ENCODE measurements at places on chromosomes 7 and 10.

DNA sequence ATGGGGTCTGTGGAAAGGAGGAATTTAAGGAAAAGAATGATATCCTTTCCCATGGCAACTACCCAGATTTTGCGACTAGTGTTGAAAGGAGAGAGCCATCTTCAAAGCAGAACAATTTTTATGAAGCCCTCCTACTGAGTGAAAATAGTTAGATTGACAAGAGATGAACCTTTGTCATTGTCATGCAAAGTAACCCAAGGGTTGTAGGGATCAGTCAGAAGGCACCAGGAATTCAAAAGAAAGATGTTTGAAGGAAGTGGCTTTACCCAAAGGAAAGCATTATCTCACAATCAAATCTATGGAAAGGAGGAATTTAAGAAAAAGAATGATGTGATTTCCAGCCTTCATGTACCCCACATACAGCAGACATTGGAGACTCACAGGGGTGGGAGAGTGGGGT is 544.4 kb downstream of the IPMK start:
- DNase-seq, result no peak

DNA sequence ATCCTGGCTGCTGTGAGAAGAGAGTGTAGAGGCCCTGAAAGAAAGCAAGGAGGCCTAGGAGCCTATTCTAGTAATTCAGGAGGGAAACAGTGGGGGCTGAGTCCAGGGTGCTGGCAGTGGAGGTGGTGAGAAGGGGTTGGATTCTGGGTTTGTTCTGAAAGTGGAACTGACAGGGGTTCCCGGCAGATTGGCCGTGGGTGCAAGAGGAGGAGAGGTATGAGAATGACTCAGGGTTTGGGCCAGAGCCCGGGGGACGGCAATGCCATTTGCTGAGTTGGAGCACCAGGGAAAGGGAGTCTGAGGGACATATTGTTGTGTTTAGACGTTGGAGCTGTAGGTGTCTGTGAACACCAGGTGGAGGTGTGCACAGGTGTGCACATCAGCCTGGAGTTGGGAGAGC is 38.5 kb downstream of the NPTX2 start:
- DNase-seq, result no peak

DNA sequence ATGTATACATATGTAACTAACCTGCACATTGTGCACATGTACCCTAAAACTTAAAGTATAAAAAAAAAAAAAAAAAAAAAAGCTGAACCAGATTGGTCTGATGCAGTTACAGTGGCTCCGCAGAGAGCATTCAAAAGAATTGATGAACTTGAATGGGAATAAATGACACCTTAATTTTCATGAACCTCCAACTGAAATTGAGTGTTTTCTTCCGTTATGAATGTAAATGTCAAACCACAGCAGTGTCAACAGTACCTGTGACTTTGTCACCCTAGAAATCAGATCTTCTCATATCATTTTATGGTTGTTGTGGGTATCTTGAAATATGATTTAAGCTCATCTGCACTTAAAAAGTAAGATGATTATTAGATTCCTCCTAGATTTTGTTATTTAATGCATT is 32.7 kb upstream of the SRGN start:
- no peak for DNase-seq

DNA sequence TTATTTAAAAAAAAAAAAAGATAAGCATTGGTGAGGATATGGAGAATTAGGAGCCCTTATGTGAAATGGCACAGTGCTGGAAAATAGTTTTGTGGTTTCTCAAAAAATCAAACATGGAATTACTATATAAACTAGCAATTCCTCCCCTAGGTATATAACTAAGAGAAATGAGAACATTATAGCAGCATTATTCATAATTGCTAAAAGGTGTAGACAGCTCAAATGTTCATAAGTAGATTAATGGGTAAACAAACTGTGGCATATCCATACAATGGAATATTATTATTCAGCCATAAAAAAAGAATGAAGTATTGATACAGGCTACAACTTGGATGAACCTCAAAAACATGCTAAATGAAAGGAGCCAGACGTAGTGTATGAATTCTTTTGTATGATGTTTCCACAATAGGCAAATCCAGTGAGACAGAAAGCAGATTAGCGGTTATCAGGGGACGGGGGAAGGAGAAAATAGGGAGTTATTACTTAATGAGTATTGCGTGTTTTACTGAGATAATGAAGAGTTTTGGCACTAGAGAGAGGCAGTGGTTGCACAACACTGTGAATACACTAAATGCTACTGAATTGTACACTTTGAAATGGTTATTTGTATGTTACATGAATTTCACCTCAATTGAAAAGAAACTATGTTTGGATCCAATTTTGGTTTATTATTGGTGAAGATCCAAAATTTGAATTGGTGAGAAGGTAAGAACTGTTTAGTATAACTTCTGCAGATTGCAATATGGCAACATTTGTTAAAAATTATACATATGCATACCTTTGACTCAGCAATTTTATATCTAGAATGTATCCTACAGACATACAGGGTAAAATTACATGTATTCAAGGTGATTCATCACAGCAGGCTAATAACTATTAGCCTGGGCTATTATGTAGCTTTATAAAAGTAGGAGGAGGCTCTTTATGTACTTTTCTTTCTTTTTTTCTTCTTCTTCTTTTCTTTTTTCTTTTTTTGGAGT is 69.7 kb downstream of the VCL start:
- no peak for DNase-seq

DNA sequence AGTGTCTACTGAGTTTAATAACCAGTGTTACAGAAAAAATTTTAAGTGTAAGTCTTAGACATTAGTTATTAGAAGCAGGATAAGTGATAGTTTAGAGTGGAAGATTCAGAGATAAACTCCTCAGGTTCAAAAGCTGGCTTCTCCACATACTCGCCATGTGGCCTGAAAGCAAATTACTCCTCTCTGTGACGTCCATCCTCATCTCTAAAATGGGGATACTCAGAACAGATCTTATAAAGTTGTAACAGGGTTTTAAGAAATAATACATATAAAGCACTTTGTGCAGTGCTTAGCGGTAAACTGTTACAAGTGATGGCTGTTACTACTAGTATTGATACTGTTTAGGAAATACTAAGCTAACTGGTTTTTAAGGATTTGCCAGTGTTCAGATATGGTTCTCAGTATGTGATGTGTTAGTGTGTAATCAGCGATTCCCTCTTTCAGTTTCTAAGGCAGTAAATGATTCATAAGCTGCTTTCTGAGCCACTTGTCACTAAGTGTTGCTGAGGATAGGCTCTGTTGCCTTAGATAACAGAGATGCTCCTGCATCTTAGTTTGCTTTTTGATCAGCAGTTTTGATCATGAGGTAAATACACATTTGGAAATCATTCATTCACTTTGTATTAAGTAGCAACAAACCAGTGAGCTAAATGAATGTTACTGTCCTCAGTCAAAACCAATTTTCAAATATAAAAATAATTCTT is 58.7 kb downstream of the CYP51A1 start:
- DNase-seq, result no peak

GRCh38 chr7:150940431-150941102 is 37.6 kb downstream of the KCNH2 start:
- DNase-seq, result no peak

DNA sequence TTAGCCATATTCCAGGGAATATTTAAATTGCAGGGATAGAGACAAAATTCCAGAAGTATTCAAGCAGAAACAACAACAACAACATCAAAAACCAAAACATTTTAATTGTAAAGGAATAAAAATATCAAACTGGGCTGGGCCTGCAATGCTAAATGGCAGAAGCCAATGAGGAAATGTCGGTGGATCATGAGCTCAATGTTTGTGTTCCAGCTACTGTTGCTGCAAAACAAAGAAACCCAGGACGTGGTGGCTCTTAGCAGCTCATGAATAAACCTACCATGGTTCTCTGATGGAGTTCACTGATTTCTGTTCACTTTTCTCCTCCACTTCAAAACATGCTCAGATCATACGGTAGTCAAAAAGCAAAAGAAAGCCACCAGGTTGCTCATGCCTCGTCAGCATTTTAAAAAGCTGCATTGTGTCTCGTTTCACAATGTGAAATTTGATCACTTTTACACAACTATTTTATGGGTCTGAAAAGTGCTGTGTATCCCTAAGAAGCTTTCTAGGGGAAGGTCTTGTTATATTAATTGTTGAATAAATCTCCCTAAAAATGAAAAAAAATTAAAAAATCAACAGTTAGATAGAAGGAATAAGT is 54.0 kb downstream of the ASNS start:
- DNase-seq, result no peak

GRCh38 chr10:81875467-81876252 is 666 bp downstream of the NRG3 start:
- DNase-seq, result no peak

DNA sequence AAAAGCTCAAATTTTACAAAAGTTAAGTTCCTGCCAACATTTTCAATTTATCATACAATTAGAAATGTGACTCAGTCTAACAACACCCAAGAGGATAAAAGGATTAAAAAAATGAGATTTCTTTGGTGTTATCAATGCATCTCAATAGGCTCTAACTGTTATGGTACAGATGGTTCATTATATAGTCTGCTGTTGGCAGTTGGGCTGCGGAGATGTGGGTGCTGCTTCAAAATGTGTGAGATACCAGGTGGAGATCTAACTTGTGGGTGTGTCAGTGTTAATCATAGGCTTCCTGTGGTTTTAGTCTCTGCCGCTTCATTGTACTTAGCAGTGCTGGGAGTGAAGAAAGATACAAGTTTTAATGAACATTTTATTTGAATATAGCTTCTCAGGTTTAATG is 231.2 kb downstream of the EXOC4 start:
- no peak for DNase-seq

DNA sequence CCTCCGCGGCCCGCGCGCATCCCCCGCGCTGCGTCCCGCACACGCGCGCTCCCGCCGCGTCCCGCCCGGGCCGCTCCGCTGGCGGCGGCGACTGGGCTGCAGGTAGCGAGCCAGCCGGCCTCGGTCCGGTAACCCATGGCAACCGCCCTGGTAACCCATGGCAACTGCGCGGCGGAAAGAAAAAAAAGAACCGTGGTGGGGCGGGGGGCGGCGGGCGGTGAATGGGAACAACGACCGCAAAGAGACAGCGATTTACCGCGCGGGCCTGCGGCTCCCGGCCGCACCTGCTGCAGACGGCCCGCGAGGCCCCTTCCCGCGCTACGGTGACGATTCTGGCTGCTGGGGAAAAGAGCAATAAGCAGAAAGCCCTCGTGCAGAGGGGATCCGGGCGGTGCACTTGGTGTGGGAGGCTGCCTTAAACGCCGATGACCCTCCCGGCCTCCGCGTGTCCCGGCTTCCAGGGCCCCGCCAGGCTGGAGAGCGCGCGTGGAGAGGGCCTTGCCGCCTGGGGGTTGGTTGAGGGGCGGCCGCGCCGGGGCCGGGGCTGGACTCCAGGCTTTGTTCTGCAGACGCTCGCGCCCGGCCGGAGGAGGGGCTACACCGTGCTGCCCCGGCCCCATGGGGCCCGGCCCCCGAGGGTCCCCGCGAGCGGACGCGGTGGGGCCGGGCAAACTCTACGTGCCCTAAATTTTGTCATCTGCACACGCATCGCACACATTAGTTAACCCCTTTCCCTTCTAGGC is 84.7 kb downstream of the SNX10 start:
- no peak for DNase-seq

DNA sequence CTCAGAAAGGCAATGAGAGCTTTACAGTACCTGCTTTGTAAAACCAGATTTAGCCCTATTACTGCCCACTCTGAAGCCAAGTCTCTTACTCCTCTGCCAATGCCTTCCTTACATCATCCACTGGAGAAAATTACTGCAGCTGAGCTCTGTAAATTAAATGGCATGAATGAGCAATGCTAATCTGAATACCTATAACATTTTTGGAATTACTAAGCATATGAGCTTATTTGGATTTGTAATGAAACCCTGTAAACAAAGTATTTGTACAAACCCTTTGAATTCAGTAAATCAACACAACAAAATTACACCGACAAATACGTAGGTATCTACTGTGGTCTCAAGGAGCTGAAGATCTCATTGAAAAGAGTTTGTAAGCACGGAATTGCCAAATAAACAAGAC is 12.1 kb upstream of the CCNY start:
- DNase-seq, result no peak

DNA sequence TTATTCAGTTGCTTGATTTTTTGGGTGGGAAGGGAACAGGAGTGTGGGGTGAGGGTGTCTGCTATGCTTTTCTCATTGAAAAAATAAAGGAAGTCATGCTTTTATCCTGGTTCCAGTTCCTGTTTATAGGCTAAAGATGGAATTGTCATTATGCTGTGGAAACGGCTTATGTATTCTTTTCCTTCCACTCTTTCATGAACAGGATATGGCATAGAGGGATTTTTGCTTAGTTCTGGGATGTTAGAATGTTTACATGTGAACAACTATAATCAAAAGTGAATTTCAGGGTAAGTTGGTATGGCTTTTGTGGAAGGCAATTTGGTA is 35.9 kb upstream of the PTPN12 start:
- no peak for DNase-seq

DNA sequence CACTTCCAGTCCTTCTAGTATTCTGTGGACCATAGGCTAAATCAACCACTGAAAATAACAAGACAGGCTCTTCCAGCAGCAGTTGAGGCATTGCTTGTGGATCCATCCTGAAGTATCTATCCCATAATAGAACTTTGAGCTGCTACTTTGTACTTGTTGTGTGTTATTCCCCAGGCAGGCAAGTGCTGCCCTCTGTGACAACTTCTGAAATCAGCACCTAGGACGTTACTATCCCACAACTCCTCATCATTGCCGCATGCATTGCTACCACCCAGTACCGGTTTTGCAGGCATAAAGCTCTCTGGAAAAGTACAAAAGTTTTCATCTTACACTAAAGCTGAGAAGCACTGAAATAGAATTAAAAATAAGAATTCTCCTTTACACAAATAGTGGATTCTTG is 145.3 kb downstream of the HTR7 start:
- DNase-seq, result no peak

DNA sequence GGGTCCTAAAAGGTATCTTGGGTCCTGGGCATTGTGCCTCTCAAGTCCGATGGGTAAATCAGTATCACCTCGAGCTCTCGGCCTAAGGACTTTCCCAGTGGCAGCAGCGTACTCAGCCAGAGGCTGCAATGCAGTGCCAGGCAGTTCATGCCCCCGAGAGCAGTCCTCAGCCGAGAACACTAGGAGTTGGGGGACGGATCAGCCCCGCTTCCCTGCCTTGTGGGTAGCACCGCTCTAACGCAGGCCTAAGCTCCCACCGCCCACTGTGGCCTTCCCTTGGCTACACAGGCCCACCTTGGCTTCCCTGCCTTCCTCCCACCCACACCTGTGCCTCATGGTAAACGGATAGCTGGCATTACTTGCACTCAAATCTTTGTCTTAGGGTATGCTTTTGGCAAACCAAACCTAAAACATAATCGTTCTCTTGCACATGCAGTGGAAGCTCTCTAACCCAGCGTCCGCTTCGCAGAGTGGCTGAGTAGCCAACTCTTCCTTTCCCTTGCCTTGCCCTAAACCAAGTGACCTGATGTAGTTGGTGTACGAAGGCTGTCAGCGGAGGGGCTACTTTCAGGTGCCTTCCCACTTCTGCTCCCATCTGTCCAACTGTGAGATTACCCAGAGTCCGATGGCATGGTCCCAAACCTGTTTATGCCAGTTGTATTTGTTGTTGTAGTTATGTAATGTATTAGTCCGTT is 73.2 kb upstream of the CHST15 start:
- DNase-seq, result no peak

- DNase-seq, result no peak
Observed at GRCh38 chr10:36711361-36711760, 414.0 kb upstream of the ANKRD30A start.

GRCh38 chr10:95445223-95445836 is 115.8 kb downstream of the SORBS1 start:
- no peak for DNase-seq
